Femur (tissue), 1 donor: ENCODE measurements at places on chromosomes 5 and 9.

- DNase-seq = no peak
These were observed 21.2 kb upstream of the VCAN start for GRCh38 chr5:83450183-83450966.

GRCh38 chr5:142683881-142684505, 1.9 kb downstream of the FGF1 start:
- no peak for DNase-seq

GRCh38 chr5:108678091-108678490, 69.6 kb upstream of the FER start:
- no peak for DNase-seq

DNA sequence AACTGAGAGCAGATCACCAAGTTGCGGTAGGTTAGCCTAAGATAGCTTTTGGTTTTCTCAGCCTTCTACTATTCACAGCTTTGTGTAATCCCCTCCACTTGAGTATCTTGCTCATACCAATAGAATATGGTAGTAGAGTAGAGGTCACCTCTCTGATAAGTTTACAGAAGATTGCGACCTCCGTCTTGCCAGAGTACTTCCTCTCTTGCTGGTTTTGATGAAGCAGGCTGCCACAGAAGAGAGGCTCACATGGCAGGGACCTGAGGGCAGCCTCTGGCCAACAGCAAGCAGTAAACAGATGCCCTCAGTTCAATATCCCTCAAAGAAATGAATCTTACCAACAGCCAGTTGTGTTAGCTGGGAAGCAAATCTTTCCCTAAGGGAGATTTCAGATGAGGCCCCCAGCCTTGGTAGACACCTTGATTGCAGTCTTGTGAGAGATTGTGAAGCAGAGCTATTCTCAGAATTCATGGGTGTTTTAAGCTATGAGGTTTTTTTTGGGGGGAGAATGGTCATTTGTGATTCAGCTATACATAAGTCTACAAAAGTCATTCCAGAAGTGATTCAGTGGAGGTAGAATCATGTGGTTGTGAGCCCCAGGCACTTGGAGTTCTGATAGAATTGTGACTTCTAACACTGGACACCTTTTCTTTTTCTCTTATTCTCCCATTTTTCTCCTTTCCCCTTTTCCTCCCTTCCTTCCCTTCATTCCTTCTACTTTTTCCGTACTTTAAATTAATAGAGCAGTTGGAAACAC, 22.7 kb upstream of the CDKN2B start:
- DNase-seq = no peak

- DNase-seq = no peak
These were observed 140.0 kb downstream of the MUSK start for GRCh38 chr9:110808599-110808980.

DNA sequence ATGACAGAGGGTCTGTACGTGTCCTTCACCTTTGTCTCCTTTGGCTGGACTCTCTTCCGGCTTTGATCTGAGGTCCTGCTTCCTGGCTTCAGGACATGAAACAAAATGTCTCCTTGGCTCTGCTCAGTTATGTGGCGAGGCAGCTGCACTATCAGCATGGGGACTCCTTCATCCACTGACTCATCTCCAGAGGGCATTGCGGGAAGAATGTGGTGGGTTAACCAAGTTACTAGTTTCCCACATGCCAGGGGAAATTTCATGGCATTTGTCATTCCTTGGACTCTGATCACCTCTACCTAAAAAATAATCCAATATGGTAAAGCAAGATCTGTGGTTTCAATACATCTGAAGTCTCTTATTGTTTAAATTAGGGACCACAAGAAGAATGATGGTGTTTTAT, 259.7 kb downstream of the MED10 start:
- DNase-seq = no peak

DNA sequence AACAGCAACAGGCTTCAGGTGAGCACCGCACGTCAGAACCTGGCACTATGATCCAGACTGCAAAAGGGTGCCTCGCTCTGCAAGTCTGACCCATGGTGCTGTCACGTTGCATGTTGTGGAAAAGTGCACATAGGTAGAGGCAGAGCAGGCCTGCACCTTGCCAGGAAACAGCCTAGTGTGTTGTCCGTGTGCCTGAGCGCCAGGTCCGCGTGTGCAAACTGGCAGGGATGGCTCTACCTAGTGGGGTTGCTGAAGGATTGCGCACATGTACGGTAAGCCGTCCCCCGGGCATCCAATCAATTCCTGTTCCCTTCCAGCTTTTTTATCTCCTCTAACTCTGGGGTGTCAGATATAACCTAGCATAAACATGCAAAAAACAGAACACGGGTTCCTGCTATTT, 219.5 kb downstream of the NXNL2 start:
- no peak for DNase-seq

GRCh38 chr9:36997414-36997813, 36.7 kb downstream of the PAX5 start:
- no peak for DNase-seq

- no peak for DNase-seq
These were observed 29.8 kb downstream of the TARS1 start for GRCh38 chr5:33470544-33470943.

DNA sequence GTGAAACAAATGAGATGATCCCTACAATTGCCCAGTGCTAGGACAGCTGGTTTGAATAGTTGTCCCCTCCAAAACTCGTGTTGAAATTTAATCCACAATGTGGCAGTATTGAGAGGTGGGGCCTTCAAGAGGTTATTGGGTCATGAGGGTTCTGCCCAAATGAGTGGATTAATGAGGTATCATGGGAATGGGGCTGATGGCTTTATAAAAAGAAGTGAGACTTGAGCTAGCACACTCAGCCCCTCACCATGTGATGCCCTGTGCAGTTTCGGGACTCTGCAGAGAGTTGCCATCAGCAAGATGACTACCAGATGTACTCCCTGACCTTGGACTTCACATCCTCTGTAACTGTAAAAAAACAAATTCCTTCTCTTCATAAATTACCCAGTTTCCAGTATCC, 33.1 kb downstream of the RANBP6 start:
- DNase-seq = no peak

DNA sequence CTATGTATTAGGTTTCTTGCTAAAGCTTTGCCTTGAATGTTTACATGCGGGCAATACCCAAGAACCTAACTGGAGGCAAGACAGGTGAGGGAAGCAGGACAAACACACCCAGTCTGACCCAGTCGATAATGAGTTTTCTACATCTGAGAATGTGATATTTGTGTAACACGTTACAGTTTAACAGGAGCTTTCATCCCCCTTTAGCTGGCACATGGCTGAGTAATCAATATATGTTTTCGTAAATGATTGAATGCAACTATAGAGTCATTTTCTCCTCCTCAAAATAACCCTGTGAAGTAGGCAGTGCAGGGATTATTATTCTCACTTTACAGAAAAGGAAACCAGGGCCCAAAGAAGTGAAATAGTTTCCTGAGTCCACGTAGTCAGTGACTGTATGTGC, 84.7 kb upstream of the HTR4 start:
- DNase-seq = no peak

GRCh38 chr9:78115073-78115472, 83.5 kb upstream of the GNAQ start:
- DNase-seq = no peak

GRCh38 chr9:29548436-29548835, 1975.2 kb upstream of the C9orf72 start:
- DNase-seq = no peak

DNA sequence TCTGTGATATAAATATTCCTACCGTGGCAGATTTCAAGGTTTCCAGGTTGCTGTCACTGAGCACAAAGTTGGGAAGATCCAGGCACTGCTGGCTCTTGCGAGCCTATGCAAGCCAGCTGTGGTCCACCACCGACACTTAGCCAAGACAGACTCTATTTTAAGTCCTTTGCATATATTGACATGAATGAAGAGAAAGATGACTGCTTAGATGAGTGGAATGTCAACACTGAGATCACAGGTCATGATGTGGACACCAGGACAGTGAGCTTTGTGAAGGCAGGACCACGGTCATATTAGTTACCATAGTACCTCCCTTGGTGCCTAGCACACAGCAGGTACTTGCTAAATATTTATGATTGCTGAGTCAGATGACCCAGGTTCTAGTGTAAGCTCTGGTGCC, 217.0 kb downstream of the PAPPA start:
- no peak for DNase-seq

- no peak for DNase-seq
These were observed 215.5 kb downstream of the SNCAIP start for GRCh38 chr5:122527547-122527946.

DNA sequence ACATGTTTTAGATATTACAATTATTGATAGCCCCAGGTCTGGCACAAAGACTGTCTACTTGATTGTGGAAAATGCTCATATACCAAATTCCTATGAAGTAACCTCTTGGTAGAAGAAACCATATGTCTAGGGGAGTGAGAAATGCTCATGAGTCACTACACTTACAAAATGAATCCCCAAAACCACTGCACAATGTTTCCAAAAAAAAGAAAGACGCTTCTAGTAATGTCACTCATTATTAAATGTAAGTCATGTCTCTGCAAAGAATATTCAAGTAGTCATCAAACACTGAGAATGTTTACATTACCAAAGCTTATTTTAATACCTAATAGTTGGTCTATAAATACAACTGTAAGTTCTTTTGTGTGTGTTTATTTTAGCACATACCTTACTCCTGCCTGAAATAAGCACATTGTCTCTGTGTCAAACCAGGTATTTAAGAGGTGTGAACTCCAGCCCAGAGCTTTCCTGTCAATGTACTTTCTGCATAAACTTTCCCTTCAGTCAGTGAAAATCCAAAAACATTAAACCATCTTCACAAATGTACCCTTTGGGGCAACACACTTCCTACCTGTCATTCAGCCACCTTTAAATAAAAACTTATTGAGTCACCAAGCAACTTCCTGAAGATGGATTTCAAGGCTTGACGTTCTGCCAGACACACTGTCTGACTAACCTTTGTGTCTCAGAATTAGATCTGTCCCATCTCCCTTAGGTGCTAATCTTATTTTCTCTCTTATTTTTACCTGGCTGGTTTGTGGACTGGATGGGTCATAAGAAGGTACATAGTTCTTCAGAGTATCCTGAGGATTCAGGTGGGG, 194.0 kb downstream of the NFIB start:
- DNase-seq = no peak

- DNase-seq = no peak
These were observed 176.9 kb downstream of the ROR2 start for GRCh38 chr9:91773156-91773555.

- no peak for DNase-seq
These were observed 425.1 kb downstream of the ARHGEF28 start for GRCh38 chr5:74051076-74051475.
